ENCODE measurements at places on chromosomes 2 and 18.

DNA sequence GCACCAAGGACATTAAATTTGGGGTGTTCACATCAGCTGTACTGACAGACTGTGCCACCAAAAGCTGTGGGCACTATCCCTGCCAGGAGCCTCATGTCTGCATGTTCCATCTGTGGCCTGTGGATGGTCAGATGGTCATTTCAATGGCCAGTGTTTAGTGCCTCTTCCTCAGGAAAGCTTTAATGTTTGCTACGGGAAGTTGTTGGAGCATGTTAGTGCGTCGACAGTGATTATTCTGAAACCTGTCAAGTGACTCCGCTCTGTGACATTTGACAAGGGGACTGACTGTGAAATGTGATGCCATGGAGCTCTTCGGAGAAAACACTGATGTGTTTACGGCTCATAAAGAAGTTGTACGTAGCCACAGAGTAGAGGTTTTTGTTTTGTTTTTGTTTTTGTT is 18.7 kb upstream of the RGPD4 start:
- H3K4me1 ChIP-seq = no peaks in the 10 kb centered on the region
- no peaks in the 10 kb centered on the region for H3K27me3 ChIP-seq
- no peak overlapping the region for H3K4me3 ChIP-seq
- no peak overlapping the region for H3K27ac ChIP-seq

DNA sequence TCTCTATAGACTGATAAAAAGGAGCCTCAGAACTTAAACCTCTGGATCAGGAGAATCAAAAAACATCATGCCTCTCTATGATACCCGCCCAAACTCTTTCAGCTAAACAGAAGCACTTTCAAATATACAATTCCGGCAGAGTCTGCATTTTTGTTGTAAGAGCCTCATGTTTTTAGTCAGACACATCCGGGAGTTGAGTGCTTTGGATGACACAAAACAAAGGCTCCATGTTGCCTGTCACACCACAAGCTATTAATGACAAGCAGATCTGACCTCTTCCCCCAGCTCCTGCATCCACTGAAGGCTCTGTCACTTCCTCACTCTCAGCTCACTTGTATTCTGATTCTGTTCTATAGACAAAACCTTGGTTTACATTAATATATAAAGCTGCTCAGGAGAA is 33.2 kb downstream of the SLC38A11 start:
- no peaks in the 10 kb centered on the region for H3K27me3 ChIP-seq
- no peaks in the 10 kb centered on the region for H3K4me1 ChIP-seq
- H3K36me3 ChIP-seq = no peaks in the 10 kb centered on the region
- no peak for DNase-seq
- no peak overlapping the region for H3K4me3 ChIP-seq
- H3K27ac ChIP-seq = no peak overlapping the region

DNA sequence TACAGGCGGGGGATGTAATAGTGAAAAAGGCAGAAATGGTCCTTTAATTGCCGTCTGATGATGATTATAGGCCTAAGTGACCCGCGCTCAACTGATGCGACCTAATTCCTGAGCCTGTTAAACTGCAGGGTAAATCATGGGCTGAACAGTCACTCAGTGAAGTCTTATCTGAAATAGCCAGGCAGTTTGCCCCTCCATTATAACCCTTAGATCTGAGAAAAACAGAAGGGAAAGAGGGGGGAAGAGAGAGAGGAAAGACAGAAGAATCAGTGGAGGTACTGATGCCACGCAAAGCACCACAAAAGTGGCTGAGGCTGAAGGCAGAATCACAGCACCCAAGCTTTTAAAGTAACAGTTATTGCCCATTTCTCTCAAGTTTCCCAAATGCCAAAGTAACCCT is 73.1 kb upstream of the DNMT3A start:
- H3K27ac ChIP-seq = no peak overlapping the region
- no peaks in the 10 kb centered on the region for H3K27me3 ChIP-seq
- no peak overlapping the region for H3K4me3 ChIP-seq
- H3K36me3 ChIP-seq = no peaks in the 10 kb centered on the region

GRCh38 chr2:236764716-236765115 is 195.1 kb downstream of the ACKR3 start:
- no peak for DNase-seq
- H3K27ac ChIP-seq = no peak overlapping the region
- H3K4me3 ChIP-seq = no peak overlapping the region

DNA sequence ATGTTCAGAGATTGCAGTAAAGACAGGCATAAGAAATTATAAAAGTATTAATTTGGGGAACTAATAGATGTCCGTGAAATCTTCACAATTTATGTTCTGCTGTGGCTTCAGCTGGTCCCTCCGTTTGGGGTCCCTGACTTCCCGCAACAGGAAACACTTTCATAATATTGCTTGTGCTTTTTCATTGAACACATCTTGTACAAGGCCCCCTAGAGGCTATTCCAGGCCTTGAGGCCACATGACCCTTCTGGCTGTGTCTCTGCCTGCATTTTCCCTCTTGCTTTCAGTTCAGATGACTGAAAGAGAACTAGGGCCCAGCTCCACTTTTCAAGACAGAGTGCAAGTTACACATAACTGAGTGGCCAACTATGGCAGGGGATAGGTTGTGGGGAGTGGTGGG is 164.1 kb downstream of the TMEM247 start:
- DNase-seq = no peak
- H3K4me1 ChIP-seq = no peaks in the 10 kb centered on the region
- H3K27me3 ChIP-seq = no peaks in the 10 kb centered on the region
- H3K36me3 ChIP-seq = no peaks in the 10 kb centered on the region

DNA sequence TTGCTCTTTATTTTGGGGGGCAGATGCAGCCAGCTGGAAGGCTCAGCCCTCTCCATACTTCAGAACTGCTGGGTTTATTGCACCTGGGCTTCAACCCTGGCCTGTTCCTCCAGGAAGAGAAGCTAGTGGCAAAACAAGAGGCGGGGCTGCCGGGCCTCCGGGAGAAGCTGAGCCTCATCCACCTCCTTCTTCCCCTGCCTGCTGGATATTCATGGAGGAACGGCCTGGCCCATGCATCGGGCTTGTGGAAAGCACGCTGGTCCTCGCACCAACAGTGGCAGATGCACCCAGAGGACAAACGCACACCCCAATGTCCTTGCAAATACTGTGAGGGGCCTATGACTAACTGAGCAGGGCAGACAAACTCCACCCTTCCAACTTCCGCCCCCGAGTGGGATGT is 30.6 kb downstream of the FAM178B start:
- no peak for DNase-seq
- no peak overlapping the region for H3K4me3 ChIP-seq
- H3K36me3 ChIP-seq = no peaks in the 10 kb centered on the region

- no peak overlapping the region for H3K4me3 ChIP-seq
- no peak overlapping the region for H3K27ac ChIP-seq
- no peaks in the 10 kb centered on the region for H3K4me1 ChIP-seq
- no peaks in the 10 kb centered on the region for H3K36me3 ChIP-seq
Observed at GRCh38 chr18:23612434-23613090, 26.3 kb upstream of the NPC1 start.

GRCh38 chr18:58438161-58438957 is 190.5 kb downstream of the ALPK2 start:
- no peak for DNase-seq
- H3K4me3 ChIP-seq = peak overlapping the region; percentile 42
- no peaks in the 10 kb centered on the region for H3K4me1 ChIP-seq
- H3K36me3 ChIP-seq = no peaks in the 10 kb centered on the region
- H3K27ac ChIP-seq = no peak overlapping the region

- no peak overlapping the region for H3K4me3 ChIP-seq
- H3K27me3 ChIP-seq = no peaks in the 10 kb centered on the region
- no peaks in the 10 kb centered on the region for H3K4me1 ChIP-seq
- no peak overlapping the region for H3K27ac ChIP-seq
- no peaks in the 10 kb centered on the region for H3K36me3 ChIP-seq
- DNase-seq = no peak
Observed at GRCh38 chr18:39326772-39327171, 1761.2 kb upstream of the CELF4 start.

DNA sequence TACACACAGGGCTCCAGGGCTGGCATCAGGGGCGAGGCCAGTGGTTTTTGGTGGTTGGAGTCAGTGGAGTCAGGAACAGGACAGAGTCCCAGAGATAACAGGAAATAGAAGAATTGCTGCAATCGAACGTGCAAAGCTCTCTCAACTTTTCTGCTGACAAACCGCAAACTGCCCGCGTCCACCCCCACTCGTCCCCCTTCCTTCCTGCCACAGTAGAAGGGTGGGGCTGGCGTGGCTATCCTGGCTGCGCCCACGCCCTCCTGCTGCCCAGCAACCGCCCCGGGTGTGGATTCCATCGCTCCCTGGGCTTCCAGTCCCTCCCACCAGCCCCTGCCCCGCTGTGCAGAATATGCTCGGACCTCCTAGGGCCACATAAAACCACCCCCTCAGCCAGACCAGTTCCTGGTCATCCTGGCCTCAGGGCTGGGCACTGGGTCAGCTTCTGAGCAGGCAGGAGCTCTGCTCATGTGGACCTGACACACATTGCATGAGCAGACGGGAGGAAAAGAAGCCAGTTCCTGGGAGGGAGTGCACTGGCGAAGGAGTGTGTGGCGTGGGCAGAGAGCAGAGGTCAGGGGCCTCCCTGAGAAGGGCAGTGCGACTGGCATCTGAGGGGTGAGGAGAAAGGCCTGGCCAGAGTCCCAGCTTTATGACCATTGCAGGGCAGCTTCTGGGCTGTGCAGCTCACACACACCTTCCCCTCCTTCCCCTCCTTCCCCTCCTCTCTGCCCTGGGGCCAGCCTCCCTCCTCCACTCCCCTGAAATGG is 85.4 kb upstream of the ATG16L1 start:
- H3K4me1 ChIP-seq = no peaks in the 10 kb centered on the region
- no peak overlapping the region for H3K27ac ChIP-seq
- H3K36me3 ChIP-seq = no peaks in the 10 kb centered on the region
- DNase-seq = no peak
- H3K27me3 ChIP-seq = no peaks in the 10 kb centered on the region

- no peaks in the 10 kb centered on the region for H3K36me3 ChIP-seq
- peaks cover 5% of the 10 kb centered on the region for H3K4me1 ChIP-seq
- H3K4me3 ChIP-seq = no peak overlapping the region
- H3K27ac ChIP-seq = no peak overlapping the region
- H3K27me3 ChIP-seq = no peaks in the 10 kb centered on the region
Observed at GRCh38 chr18:12046046-12046750, 47.4 kb upstream of the ANKRD62 start.

DNA sequence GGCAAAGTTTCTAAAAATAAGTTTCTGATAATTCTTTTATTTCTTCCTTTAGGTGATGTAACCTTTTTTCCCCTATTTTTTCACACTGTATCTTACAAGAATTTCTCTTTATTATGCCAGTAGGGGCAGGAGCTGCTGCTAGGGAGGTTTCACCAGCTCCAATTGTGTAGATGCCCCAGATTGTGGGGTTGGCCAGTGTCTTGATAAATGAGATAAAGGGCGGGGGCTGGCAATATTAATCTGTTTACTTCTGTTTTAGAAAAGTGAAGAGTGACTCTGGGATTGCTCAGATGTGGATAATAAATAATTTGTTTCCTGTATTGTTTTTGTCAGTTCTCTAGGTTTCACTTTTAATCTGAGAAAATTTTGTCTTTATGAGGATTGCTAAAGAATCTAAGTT is 190.4 kb downstream of the MC4R start:
- H3K27me3 ChIP-seq = no peaks in the 10 kb centered on the region
- no peak overlapping the region for H3K4me3 ChIP-seq
- H3K4me1 ChIP-seq = no peaks in the 10 kb centered on the region
- no peaks in the 10 kb centered on the region for H3K36me3 ChIP-seq
- DNase-seq = no peak

DNA sequence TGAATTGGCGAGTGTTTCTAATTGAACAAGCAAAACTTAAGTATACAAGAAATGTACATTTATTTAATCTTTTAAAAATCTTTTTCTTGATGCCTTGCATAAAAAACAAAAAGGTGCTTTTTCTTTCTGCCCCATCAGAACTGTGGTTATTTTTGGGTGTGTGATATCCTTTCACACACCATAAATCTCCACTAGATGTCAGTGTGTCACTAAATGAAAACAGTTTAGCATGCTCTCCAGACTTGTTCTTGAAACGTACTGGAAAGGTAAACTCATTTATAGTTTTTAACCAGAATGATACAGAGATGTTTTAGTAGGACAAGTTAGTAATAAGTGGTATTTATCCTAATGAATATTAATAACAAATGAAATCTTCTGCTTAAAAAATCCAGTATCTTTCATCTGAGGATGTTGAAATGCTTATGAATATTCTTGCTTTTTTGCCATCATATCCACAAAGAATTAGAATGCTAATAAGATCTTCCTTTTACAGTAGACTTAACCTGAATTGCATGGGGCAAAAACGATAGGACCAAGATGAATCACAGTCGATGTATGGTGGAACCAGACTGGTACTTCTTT is 96.8 kb downstream of the UBE2E3 start:
- DNase-seq = no peak
- no peaks in the 10 kb centered on the region for H3K27me3 ChIP-seq

DNA sequence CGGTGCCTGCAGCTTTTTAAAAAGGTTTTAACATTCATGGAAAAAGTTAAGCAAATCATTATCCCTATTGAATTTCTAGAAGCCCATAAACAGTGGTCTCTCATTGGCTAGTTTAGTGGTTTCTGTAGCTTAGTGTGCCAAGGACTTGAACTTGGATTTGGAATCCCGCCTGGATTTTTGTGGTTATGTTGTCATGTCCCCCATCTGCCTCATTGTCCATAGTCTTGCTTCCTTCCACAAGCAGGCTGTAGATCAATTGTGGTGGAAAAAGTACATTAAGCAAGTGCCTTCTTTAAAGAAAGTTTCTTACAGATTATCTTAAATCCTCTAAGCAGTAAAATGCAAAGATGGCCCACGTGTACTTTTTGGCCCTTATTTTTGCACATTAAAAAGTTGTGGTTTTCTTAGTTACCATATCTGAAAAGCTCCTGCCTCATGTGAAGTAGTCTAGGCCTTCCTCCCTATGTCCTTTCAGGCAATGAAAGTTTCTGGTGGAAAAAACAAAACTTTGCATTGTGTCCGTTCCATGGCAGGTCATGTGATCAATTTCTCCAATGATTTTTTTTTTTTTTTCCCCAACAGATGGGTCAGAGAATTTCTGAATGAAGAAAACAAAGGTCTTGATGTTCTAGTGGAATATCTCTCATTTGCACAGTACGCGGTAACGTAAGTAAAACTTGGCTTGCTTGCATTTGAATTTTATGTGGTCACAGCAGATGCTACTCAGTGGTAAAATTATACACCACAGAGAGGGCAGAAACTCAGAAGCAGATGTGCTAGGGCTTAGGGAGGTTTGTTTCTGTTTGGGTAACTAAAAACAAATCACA is 158.9 kb downstream of the PRPF40A start:
- H3K36me3 ChIP-seq = no peaks in the 10 kb centered on the region
- DNase-seq = no peak
- H3K27ac ChIP-seq = no peak overlapping the region
- no peak overlapping the region for H3K4me3 ChIP-seq
- no peaks in the 10 kb centered on the region for H3K4me1 ChIP-seq

- H3K4me3 ChIP-seq = no peak overlapping the region
- no peaks in the 10 kb centered on the region for H3K36me3 ChIP-seq
- no peaks in the 10 kb centered on the region for H3K4me1 ChIP-seq
Observed at GRCh38 chr18:10789180-10789579, 263.4 kb downstream of the NAPG start.

Measured in Peyer's patch (tissue), 4 donors.